ENCODE measurements at places on chromosomes 2 and 18.
A peak's percentile ranks its signal among the peaks of the same experiment; 100 is the strongest.

GRCh38 chr2:26938399-26939118 is 31.9 kb upstream of the MAPRE3 start:
- DNase-seq: no peak

- DNase-seq: peak; percentile 41
These were observed 9.7 kb upstream of the SFXN5 start for GRCh38 chr2:73081181-73081671.

- DNase-seq: no peak
These were observed 11.8 kb downstream of the CNDP2 start for GRCh38 chr18:74507927-74508326.

DNA sequence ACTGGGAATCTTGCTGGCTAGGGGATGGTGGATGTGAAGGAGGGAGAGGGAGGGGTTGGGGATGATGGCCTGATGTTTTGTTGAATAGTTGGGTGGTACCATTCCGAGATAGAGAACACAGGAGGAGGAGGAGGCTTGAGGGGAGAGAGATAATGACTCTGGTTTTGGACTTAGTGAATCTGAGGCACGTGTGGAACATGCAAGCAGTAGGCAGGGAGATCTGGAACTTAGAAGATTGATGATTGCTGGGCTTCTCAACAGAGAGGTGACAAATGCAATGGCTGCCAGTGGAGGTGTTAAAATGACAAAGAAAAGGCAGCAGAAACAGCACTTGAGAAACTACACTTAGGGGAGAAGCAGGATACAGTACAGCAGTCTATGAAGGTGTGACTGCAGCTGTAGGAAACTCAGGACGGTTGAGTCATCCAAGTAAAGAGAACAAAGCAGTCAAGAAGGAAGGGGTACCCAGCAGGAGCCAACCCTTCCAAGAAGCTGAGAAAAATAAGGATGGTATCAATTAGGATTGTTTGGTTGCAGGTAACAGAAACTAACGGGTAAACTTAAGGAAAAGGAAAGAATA is 221.4 kb upstream of the FBXO11 start:
- DNase-seq: no peak

DNA sequence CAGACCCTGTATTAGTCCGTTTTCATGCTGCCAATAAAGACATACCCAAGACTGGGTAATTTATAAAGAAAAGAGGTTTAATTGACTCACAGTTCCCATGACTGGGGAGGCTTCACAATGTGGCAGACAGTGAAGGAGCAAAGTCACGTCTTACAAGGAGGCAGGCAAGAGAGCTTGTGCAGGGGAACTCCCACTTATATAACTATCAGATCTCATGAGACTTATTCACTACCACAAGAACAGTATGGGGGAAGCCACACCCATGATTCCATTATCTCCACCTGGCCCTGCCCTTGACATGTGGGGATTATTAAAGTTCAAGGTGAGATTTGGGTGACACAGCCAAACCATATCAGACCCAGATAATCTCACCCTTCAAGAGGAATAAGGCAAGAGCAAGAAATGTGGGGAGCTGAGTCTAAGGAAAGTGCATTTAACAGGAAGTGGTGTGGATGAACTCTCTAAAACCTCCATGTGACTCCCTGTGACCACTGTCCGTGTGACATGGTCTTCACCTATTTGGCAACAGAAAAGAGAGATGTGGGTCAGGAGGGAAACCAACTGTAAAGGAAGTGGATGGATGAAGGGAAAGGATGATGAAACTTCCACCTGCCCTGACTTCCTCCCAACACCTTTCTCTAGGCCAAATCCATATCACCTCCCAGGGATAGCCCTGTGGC is 110.6 kb downstream of the ATL2 start:
- DNase-seq: no peak

DNA sequence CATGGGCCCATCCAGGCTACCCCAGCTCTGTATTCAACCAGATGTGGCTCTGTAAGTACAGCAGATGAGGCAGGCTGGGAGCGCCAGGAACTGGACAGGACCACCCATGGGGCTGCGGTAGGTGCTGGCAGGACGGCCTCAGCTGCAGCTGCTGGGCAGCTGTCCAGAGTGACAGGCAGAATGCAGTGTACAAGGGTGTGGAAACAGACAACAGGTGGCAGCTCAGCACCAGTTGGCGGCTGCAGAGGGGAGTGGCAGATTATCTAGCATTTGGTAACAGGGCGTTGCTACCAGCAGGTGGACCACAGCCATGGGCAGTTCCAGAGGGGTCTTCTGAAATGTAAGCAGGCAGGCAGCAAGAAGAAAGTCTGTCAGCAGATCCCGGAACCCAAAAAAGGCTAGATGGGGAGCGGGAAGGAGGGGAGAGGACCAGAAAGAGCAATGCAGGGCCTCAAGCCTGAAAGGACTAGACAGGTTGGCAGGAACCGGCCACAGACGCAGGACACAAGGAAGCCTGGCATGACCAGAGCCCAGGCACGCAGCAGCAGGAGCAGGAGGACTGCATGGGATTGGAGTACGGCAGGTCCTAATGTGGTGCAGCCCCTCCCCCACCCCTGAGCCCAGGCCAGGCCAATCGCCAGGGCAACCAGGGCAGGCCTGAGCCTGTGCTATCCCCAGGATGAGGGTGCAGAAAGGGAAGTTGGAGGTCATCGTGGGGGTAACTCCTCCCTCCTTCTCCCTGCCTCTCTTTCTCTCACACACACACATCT is 24.7 kb downstream of the PKDCC start:
- no peak for DNase-seq

- peak; percentile 90 for DNase-seq
These were observed 477.6 kb downstream of the PARD3B start for GRCh38 chr2:205022841-205023240.

- no peak for DNase-seq
These were observed 195.4 kb downstream of the ZEB2 start for GRCh38 chr2:144324446-144325045.

GRCh38 chr2:88932686-88933085 is 241.2 kb downstream of the RPIA start:
- DNase-seq: no peak

- DNase-seq: peak; percentile 3
These were observed 7.5 kb downstream of the SUCLG1 start for GRCh38 chr2:84451579-84451978.

DNA sequence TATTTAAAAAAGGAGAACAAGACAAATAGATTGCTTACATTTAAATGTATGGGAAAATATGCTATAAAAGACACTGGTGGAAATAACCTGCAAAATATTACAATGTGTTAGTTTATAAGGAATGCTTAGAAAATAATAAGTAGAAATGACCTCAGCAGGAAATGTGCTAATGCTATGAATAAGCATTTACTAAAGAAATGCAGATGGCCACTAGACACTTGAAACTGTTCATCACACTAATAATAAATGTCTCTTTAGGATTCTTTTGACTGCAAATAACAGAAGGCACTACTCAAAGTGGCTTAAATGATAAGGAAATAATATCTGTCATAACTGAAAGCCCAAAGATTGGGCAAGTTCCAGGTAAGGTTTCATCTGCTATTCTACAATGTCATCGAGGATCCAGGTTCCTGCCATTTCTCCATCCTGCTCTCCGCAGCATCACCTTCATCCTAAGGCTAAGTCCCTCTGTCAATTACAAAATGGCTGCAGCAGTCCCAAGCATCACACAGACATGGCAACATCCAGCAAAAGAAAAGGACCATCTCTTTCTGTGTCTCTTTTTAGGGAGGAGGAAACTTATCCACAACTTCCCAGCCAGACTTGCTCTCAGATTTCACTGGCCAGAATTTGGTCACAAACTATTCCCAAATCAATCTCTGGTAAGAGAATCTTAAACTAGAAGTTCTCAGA is 21.9 kb downstream of the METTL8 start:
- no peak for DNase-seq

- DNase-seq: no peak
These were observed 83.3 kb downstream of the LCLAT1 start for GRCh38 chr2:30530346-30530745.

DNA sequence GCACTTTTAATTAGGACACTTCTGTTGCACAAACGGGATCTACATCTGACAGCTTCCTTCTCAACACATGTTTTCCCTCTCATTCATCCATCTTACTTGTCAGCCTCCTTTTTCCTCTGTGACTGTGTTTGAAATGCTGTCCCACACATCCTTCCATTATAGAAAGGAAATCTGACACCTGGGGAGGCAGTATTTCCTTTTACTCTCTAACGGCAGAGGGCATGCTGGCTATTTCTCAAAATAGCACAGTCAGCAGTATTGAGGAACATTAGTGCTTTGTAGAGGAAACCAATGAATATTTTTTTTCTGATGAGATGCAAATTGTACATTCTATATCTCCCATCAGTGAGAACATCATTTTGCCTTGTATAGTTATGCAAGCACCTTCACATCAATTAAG is 668.7 kb downstream of the SLC4A3 start:
- no peak for DNase-seq

DNA sequence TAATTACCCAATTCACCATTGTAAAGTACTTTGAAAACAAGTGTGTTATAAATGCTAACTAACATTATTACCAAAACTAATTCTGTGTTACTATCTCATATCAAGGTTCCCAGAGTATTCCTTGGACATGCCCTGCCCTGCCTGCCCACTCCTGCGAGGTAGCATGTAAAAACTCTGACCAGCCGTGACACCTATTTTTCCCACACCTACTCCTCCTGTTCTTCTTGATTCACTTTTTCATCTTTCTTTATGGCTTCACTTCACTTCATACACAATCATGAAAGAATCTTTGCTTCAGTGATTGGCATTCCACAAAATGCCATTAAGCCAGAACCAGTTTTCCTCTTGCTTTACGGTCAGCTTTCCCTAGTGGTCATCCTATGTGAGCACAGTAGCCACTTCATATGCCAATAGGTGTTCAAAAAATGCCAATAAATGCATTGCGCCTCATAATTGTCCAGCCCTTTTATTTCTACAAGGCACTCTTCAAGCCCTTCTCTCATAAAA is 42.6 kb upstream of the SETBP1 start:
- DNase-seq: no peak

DNA sequence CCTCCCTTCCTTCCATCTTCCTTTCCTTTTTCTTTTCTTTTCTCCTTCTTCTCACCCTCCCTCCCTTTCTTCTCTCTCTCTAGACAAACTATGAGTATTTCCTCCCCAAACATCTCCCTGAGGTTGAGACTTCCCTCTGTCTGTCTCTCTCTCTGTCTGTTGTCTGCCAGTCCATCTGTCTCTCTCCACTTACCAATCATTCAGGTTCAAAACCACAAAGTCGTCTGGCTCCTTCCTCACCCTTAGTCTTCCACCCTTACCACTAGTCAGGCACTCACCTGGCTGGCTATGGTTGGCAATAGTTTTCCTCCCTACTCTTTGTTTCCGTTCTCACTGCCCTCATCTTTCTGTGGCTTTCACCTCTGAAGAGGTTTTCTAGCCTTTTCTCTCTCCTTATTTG is 12.9 kb downstream of the CCL20 start:
- no peak for DNase-seq

DNA sequence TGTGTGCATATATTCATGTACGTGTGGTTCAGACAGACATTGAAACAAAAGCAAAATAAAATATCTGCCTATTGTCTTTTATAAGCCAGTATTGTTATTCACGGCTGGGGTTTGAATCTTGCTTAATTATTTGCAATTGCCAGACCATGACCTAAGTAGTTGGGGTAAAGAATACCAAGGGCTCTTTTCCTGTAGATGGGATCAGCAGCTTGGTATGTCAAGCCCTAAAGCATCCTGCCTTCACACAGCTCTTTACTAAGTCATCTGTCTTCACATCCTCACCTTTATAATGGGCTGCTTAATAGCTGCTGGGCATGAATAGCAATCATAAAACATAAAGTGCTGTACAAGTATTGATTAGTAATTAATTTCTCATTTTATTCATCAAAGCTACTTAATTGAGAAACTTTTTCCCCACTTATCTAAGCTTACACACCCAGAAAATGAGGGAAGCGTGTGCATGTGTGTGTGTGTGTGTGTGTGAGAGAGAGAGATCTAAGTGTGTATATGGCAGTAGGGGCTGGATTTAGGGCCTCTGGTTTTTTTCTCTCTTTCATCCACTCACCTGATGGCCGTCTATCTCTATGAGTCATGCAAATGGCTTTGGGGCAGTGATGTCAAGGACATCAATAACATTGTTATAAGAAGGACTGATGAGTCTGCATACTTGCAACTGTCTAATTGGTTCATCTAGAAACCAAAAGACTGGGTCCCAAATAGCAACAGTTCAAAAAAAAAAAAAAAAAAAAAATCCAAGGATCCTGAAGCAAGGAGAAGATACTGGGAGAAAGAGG is 244.1 kb upstream of the TNP1 start:
- DNase-seq: no peak

DNA sequence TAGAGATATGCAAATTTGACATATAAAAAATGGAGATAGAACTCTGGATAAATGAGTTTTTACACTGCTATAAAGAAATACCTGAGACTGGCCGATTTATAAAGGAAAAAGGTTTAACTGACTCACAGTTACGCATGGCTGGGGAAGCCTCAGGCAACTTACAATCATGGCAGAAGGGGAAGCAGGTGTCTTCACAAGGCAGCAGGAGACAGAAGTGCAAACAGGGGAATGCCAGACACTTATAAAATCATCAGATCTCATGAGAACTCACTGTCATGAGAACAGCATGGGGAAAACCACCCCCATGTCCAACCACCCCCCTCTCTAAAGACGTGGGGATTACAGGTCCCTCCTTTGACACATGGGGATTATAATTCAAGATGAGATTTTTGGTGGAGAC is 1540.2 kb upstream of the SLC39A10 start:
- no peak for DNase-seq

- DNase-seq: no peak
These were observed 1.4 kb upstream of the ZFAND2B start for GRCh38 chr2:219205165-219205538.

DNA sequence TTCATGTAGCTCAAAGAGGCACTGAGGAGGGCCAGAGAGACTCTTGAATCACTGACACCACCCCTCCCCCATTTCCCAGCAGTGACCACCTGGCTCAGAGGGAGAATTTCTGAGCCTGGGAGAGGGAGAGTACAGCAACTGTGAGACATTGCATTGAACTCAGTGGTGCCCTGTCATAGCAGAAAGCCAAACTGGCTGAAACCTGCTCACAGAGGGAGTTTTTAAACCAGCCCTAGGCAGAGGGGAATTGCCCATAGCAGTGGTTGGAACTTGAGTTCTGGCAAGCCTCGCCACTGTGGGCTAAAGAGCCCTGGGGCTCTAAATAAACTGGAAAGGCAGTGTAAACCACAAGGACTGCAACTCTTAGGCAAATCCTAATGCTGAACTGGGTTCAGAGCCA is 243.1 kb downstream of the ADCYAP1 start:
- DNase-seq: no peak

DNA sequence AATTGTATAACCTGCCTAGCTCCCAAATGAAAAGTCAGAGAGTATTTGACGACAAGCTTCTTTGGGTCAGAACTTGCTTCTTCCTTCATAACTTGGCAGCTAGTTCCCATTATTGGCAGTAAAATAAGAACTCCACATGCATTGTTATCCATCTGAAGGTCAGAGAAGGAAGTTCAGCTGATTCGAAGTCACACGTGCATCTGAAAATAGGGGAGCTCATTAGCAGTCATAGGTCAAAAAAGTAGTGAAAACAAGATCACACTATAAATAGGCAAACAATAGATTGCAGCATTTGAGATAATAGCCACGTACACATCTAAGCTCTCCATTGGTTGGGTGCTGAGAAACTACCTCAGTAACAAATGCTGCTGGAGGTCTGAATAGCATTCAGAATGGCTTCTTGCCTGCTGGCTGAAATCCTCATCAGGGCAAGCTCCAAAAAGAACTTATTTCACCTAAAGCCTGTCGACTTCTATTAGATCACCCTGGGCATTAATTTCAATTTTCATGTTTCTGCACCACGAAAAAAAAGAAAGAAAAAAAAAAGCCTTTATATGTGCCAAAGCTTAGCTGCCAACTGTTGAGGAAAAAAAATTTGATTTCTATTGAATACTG is 1492.9 kb upstream of the CELF4 start:
- DNase-seq: no peak
